SJSA1 (cell line): ENCODE measurements at places on chromosomes 7 and 10. TPM values are rescaled to one million over a fixed set of nuclear protein-coding genes. Genes with fewer than 3 reads are reported as not detected.

The ITPRIP gene
- 3.8 and 4.2 TPM in 2 replicates for total RNA-seq

GRCh38 chr7:66157060-66157459 is 42.4 kb downstream of the CRCP start:
- peaks cover 19% of the 10 kb centered on the region for H3K4me1 ChIP-seq
- no peak overlapping the region for H3K27ac ChIP-seq
- DNase-seq, result no peak
- H3K36me3 ChIP-seq, result peaks cover 50% of the 10 kb centered on the region

The VENTX gene
- total RNA-seq, result not detected in 2 replicates

DNA sequence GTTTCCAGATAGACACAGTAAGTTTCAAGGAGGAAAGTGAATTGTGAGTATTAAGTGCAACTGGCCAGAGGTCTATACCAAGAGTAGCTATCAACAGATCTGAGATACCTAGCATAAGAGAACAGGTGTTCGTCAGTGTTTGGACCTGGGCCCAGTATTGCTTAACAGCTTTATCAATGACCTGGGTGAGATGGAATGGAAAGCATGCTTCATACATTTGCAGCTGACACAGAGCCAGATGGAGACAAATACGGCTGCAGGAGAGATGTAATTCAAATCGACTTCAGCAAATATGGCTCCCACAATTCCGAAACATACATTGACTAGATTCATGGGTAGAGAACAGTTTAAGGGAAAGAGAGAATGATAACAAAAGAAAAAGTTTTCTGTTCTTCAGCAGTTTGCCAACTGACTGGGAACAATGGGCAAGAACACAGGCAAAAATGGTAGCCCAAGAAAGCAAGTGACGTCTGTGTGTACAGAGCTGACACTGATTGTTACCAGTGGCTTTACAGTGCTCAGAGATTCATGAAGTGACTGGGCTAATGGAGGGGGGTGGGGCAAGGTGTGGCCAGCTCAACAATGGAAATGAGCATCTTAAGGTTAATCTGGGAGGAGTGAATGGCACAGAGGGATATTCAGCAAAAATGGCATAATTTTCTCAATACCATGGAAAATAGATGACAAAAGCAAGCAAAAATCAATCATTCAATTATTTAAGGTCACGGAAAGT is 28.0 kb upstream of the COBL start:
- no peak overlapping the region for H3K4me3 ChIP-seq
- no peaks in the 10 kb centered on the region for H3K4me1 ChIP-seq
- H3K27ac ChIP-seq, result no peak overlapping the region
- H3K27me3 ChIP-seq, result no peaks in the 10 kb centered on the region

DNA sequence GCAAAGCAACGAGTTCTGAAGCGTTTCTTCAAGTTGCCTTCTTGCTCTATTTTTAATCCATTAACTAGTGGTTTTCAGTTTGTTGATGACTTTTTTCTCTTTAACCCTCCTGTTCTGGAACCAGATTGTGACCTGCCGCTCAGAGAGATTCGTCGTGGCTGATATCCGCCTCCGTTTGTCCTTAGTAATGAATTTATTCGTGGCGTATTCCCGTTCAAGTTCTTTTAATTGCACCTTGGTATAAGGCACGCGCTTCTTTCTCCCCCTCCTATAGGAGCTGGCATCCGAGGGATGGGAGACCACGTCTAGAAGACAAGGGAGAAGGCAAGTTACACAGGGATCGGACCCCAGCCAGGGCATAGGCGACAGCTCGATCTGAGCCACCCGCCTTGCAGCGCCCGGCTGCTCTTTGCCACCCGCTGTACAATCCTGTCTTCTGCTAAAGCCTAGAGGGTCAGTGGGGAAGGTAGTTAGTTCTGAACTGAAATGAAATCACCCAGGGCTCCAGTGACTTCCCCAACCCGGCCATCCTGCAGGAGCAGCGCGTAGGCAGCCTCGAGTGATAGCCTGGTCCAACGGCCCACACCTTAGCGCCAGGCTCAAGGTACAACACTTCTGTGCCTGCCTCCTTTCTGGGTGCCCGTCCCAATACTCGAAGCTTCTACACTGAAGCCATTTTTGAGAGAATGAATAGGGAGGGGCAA is 1.6 kb downstream of the HOXA13 start:
- no peaks in the 10 kb centered on the region for H3K27me3 ChIP-seq
- peaks cover 7% of the 10 kb centered on the region; the same call in 1 of the 2 replicates for H3K36me3 ChIP-seq
- peak; percentile 31 for DNase-seq
- peaks cover 34% of the 10 kb centered on the region for H3K4me1 ChIP-seq
- peak overlapping the region; percentile 85 for H3K4me3 ChIP-seq

GRCh38 chr10:63920926-63921325 is 399.7 kb downstream of the REEP3 start:
- H3K4me3 ChIP-seq, result no peak overlapping the region
- H3K4me1 ChIP-seq, result no peaks in the 10 kb centered on the region
- no peak for DNase-seq
- H3K27ac ChIP-seq, result no peak overlapping the region
- no peaks in the 10 kb centered on the region for H3K27me3 ChIP-seq

GRCh38 chr10:60044242-60044641 is 137.9 kb upstream of the CCDC6 start:
- no peak overlapping the region for H3K27ac ChIP-seq
- H3K4me3 ChIP-seq, result no peak overlapping the region
- no peak for DNase-seq
- H3K4me1 ChIP-seq, result no peaks in the 10 kb centered on the region
- no peaks in the 10 kb centered on the region for H3K36me3 ChIP-seq
- H3K27me3 ChIP-seq, result peaks cover 3% of the 10 kb centered on the region; the same call in 1 of the 2 replicates
